Activated CD4-positive, CD25-positive, alpha-beta regulatory T cell (primary cell): ENCODE measurements at places on chromosomes 1 and 21.

- no peak for DNase-seq
These were observed 58.1 kb downstream of the PTP4A2 start for GRCh38 chr1:31879981-31880608.

- no peak for DNase-seq
These were observed 2.2 kb downstream of the RALGPS2 start for GRCh38 chr1:178727014-178727895.

- DNase-seq = no peak
These were observed 93.1 kb downstream of the ZMYM4 start for GRCh38 chr1:35361638-35362037.

DNA sequence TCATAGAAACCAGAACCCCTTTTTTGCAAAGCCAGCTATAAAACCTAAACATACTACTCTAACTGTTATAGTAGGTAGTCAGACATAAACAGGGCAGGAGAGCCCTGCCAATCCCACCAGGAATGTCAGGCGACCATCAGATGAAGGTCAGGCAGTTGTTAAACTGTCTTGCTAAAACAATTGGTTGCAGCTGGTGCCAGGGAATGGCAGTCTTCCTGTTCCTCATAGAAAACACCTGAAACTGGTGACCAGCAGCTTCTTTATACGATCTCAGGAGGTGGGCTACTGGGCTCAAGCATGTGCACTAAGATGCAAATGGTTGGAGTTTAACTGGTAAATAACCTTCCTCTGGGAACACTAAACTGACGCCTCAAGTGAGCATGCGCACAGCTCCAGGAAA lies 224.1 kb downstream of the COL11A1 start:
- no peak for DNase-seq

- no peak for DNase-seq
These were observed 22.6 kb upstream of the PRELP start for GRCh38 chr1:203453016-203453415.

DNA sequence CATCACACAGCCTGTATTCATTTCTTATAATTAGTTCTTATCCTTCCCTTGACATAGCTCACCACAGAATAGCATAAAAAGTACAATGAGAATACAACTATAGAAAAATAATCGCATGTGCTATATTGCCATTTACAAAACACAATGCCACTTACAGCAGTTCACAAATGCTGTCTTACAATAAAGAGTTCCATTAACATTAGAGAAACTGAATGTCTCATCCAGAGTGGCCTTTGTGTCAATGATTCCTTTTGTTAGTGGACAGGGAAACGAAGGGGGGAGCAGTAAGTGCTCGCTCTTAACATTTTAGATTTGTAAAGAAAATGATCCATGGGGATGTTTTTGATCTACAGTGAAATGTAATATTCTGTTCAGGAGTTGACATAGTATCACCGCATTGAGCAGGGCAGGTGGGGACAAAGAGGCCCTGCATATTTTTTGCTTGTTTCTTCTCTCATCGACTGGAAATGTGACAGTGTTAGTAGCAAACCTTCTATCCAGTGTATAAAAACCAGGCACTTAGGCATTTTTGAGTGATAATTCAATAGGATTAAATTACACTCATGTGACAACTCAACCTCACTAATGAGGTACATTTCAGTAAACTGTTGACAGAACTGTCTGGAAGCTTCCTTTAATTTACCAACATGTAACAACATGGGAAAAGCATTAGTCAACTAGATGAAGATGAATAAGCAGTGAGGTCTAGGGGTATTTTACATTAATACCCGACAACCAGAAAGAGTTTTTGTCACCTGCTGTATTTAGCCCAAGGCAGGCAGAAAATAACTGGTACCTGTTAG lies 35.6 kb upstream of the RRP15 start:
- DNase-seq = no peak

- no peak for DNase-seq
These were observed 23.6 kb downstream of the SLAMF1 start for GRCh38 chr1:160623227-160623633.

- DNase-seq = no peak
These were observed 106.0 kb downstream of the SUSD4 start for GRCh38 chr1:223257856-223258550.

- no peak for DNase-seq
These were observed 31.3 kb upstream of the ACTN2 start for GRCh38 chr1:236654957-236655356.

DNA sequence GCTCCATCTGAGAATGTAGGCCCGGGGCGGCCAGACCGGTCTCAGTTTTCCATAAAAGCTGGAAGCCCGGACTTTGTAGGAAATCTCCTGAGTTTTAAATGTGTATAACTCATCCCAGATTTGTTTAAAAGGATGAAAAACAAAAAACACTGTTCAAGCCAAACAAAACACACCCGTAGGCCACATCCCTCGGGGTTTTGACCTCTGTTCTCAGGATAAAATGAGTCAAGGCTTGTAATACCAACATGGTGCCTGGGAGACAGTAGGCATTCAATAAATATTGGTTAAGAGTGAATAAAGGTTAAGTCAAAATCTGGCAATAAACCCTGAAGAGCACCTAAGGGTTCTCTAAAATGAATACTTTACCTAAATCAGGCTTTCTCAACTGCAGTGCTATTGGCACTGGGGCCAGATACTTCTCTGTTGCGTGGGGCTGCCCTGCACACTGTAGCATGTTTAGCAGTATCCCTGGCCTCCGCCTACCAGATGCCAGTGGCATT lies 55.0 kb downstream of the KAZN start:
- DNase-seq = no peak

- no peak for DNase-seq
These were observed 39.0 kb downstream of the GALNT2 start for GRCh38 chr1:230105754-230106625.

GRCh38 chr1:113630340-113631327 lies 128.7 kb downstream of the PHTF1 start:
- no peak for DNase-seq

DNA sequence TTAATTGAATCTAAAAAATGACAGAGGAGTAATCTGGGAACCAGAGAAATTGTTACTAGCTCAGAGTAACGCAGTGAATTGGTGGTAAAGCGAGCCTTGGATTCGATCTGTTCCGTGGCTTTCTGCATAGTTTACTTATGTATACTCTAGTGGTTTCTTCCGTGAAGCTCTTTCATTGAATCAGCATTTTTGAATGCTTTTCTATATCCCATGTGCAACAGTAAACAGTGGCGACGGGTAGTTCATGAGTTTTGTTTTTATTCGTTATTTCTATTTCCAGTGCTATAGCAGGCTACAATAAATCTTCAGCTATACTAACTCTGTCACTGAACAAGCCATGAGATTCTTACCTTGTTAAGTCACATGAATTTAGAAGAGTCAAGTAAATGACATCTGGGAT lies 14.5 kb upstream of the MAP3K7CL start:
- no peak for DNase-seq

DNA sequence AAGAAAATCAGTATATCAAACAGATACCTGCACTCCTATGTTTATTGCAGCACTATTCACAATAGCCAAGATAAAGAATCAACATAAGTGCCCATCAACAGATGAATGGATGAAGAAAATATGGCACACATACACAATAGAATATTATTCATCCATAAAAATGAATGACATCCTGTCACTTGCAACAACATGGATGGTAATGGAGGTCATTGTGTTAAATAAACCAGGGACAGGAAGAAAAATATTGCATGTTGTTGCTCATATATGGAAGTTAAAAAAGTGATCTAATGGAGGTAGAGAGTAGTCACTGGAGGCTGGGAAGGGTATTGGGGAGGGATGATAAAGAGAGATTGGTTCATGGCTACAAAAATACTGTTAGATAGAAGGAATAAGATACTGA lies 65.4 kb upstream of the CR2 start:
- no peak for DNase-seq

DNA sequence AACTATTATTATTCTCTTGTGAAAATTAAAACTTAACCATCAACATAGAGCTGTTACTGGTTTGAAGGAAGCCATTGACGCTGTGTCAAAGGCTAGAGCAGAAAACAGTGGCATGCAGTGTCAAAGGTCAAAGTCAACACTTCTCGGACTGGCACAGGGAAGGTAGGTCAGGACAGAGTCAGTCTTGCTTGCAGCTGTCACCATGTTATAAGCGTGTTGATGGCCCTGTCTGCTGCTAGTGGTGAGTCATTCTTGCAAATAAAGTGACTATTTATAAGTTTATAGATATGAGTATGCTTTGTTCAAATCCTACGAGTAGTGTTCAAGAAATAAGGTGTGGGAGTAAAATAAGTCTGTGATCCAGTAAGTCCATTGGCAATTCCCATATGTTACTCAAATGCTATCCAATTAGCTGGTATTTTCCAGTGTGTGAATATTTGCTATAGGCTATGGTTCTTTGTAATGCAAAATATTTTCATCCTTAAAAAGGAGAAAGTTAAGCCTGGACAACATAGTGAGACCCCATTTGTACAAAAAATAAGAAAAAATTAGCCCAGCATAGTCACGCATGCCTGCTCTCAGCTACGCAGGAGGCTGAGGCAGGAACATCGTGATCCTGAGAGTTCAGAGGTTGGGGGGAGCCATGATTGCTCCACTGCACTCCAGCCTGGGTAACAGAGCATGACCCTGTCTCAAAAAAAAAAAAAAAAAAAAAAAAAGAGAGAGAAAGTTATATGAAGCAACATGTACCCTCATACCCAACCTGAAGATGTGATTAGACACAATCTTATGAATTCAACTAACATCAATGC lies 26.3 kb upstream of the TINAGL1 start:
- no peak for DNase-seq

- DNase-seq = no peak
These were observed 4.2 kb downstream of the PPP1R15B start for GRCh38 chr1:204407295-204407971.

GRCh38 chr1:10943991-10944730 lies 68.3 kb upstream of the TARDBP start:
- DNase-seq = no peak

DNA sequence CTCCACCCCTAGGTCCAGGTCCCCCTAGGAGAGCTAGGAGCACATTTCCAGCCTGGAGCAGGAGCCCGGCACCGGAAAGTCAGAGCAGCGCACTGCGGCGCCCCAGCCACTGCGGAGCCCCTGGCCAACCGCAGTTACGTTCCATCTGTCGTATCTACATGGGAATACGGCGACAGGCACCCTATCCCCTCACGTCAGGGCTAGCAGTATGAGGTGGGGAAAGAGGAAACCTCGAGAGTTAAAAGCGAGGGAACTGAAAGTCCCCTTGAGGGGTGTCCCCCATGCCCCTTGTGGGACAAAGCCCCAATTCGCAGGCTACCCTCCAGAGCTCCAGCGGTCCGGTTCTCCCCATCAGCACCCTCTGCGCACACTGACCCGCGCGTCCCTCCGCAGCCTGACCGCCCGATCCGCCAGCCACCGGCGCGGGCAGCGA lies 995 bp downstream of the COLGALT2 start:
- DNase-seq = no peak

- DNase-seq = no peak
These were observed 88.0 kb downstream of the CD247 start for GRCh38 chr1:167430134-167430848.

DNA sequence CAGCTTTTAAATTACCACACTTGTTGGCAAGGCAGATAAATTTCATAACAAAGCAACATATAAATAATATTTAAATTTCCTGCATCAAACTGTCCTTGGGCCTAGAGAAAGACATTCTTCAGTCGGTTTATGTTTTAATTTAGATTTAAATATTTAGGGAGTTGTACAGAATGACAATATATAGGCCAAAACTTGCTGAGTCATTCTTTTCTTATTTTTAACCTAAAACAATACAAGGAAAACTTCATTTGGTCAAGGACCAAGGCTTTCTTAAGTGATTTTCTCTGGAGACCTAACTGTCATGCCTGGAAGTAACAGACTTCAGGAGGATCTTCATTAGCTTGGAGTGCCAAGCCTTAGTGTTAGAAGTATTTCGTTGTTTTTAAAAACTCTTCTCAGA lies 5.6 kb downstream of the MAP10 start:
- no peak for DNase-seq

DNA sequence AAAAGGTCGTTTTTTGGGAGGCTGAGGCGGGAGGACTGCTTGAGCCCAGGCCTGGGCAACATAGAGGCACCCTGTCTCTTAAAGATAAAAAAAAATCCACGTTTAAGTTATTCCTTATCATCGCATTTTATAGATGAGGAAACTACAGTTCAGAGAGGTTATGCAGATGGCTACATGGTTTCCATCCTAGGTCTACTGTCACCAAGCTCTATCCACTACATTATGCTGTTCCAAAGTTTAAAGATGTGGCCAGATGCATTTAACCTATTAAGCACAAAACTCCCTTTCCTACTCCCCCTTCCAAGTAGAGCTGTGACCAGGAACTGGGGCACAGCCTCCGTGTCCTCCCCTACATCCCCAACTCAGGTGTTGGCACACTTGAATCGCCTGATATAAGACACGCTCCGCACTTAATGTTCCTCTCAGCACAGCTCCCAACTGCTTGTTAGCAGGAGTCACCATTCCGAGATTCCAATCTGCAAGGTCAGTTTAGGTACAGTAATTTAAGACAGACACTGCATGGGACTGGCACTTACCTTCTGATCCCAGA lies 1.3 kb downstream of the TAF5L start:
- DNase-seq = no peak

- DNase-seq = no peak
These were observed 12.1 kb downstream of the FAM89A start for GRCh38 chr1:231027971-231028370.

DNA sequence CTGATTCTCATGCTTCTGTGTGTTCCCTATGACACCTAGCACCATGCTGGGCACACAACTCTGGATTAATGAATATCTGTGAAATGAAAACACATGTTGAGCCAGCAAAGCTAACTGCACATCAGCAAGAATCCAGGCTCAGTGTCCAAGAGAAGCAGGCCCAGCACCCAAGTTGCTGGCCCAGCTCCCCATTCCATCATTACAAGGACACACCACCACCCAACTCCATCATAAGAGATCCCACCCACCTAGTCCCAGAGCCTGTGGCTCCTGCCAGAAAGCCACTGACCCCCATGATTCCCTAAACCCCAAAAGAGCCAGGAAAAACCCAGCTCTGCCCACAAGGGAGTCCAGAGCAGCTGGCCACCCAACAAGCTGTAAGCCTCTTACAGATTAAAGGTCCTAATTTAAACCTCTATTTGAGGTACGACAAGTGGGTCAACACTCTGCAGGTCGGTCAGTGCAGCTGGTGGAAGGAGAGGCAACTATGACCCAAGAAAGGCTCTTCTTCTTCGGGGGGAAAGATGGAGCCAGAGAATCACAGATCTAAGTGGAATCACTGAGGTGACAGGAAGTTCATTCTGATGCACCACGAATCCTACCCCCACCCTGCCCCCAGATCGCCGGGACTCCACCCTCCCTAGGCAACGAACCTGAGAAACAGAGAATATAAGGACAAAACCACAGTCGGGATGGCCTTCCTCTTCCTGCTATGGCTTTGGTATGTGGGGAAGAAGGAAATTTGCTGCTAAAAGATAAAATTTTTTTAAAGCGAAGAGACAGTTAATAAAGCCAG lies 58.2 kb downstream of the CD34 start:
- no peak for DNase-seq

GRCh38 chr21:41815652-41816582 lies 49.1 kb upstream of the RIPK4 start:
- DNase-seq = no peak

DNA sequence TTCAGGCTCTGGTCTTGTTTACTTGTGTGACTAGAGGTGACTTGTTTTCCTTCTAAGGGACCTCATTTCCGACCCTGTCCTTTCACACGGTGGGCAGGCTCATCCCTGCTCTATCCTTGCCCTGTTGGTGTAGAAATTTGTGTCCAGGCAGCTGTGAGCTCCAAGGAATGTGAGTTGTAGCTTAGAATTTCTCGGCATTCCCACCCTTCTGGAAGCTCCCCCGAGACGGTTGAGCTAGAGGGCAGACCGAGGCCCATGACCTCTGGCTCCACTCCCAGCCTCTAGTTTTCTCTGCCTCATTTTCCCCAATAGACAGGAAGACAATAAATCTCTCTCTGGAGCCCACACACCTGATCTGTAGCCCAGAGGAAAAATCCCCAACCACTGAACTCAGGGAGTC lies 100.9 kb downstream of the NAV1 start:
- DNase-seq = no peak
